ENCODE measurements at places on chromosomes 4 and X.

DNA sequence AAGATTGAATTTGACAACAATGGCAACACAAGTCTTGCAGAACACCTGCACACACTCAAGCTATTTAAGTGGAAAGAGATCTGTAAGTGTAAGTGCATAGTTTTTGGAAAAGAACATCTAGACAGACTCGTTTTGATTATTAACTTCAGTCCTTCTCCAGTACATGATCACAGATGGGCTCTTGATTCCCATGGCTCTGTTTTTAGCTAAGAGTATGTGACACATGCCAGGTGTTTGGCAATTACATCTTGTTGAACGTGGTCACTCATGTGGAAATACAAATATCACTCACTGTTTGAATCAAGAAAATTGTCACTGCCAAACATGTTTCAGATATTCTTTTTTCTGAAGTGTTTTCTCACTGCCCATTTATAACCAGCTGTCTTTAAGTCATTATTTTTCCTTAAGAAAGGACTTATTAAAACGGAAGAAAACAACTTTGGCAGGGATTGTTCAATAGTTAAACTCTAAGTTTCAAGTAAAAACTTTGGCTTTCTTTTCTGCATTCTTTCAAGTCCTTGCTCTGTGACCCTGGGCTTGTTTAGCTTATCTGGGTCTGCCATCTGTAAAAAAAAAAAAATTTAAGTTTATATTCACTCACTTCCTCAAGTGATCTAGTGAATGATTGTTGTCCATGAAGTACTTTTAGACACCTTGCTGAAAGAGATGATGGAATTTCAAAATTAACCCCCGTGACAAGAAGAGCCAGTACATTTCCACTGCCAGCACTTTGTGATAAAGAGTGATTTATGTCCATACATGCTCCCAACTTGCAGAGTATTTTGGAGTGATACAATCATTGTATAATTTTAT lies 125.4 kb downstream of the ATXN3L start:
- H3K4me1 ChIP-seq = peaks cover 7% of the 10 kb centered on the region
- H3K27ac ChIP-seq = no peak overlapping the region

DNA sequence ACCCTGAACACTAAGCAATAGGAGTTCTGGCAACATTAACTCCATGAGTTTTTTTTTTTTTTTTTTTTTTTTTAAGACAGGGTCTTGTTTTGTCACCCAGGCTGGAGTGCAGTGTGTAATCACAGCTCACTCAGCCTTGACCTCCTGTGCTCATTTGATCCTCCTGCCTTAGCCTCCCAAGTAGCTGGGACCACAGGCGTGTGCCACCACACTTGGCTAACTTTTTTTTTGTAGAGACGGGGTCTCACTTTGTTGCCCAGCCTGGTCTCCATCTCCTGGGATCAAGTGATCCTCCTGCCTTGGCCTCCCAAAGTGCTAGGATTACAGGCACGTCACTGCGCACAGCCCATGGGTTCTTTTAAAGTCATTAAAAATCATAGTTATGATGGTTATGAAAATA lies 5.1 kb downstream of the RHOH start:
- DNase-seq = no peak
- H3K4me3 ChIP-seq = peak overlapping the region; percentile 98
- H3K4me1 ChIP-seq = peaks cover 67% of the 10 kb centered on the region
- peaks cover 43% of the 10 kb centered on the region for H3K36me3 ChIP-seq
- no peaks in the 10 kb centered on the region for H3K27me3 ChIP-seq

- no peak overlapping the region for H3K27ac ChIP-seq
- H3K36me3 ChIP-seq = no peaks in the 10 kb centered on the region
- H3K27me3 ChIP-seq = no peaks in the 10 kb centered on the region
- peaks cover 6% of the 10 kb centered on the region for H3K4me1 ChIP-seq
These were observed 23.4 kb upstream of the ACSL1 start for GRCh38 chr4:184849185-184849584.

DNA sequence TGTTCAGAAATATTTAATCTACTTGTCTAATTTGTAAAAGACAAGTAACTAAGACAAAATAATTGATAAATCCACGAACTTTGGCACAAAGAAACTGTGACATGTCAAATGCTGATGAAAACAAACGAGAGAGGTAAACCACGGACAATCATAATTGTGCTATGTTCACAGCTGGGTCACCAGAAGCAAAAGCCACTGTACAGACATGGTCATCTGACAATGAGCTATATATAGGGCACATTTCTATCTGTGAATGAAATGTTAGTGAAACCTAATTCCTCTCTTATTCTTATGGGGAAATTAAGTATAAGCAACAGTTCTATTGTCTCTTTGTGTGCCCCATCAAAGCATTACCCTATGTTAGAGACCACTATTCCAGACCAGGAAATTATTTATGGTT lies 444.0 kb upstream of the TRAM1L1 start:
- H3K4me1 ChIP-seq = no peaks in the 10 kb centered on the region
- DNase-seq = no peak
- no peaks in the 10 kb centered on the region for H3K27me3 ChIP-seq
- H3K36me3 ChIP-seq = no peaks in the 10 kb centered on the region
- H3K27ac ChIP-seq = no peak overlapping the region

- no peaks in the 10 kb centered on the region for H3K27me3 ChIP-seq
- no peaks in the 10 kb centered on the region for H3K36me3 ChIP-seq
- no peak for DNase-seq
- H3K4me1 ChIP-seq = no peaks in the 10 kb centered on the region
These were observed 460.7 kb upstream of the SMIM31 start for GRCh38 chr4:164293203-164293602.

DNA sequence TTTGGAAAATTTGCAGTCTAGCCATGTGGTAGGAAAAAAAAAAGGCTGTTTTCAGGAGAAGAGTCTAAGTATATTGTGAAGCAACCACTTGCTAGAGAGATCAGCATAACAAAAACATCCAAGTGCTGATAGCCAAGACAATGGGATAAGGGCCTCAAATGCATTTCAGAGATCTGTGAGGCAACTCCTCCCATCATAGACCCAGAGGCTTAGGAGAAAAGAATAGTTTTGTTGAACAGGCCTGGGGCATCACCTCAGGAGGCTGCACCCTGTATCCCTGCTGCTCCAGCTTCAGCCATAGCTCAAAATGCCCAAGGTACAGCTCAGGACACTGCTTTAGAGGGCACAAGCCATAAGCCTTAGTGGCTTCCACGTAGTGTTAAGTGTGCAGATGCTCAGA lies 13.6 kb upstream of the GPR174 start:
- H3K4me1 ChIP-seq = peaks cover 11% of the 10 kb centered on the region
- no peaks in the 10 kb centered on the region for H3K27me3 ChIP-seq
- no peak overlapping the region for H3K27ac ChIP-seq

- no peaks in the 10 kb centered on the region for H3K4me1 ChIP-seq
- no peak overlapping the region for H3K27ac ChIP-seq
- no peak for DNase-seq
- no peak overlapping the region for H3K4me3 ChIP-seq
- no peaks in the 10 kb centered on the region for H3K36me3 ChIP-seq
- no peaks in the 10 kb centered on the region for H3K27me3 ChIP-seq
These were observed 193.9 kb upstream of the RPL34 start for GRCh38 chr4:108426493-108426892.

GRCh38 chrX:55919367-55920221 lies 202.0 kb downstream of the RRAGB start:
- H3K4me1 ChIP-seq = peaks cover 33% of the 10 kb centered on the region
- peak; percentile 63 for DNase-seq
- H3K27me3 ChIP-seq = no peaks in the 10 kb centered on the region

DNA sequence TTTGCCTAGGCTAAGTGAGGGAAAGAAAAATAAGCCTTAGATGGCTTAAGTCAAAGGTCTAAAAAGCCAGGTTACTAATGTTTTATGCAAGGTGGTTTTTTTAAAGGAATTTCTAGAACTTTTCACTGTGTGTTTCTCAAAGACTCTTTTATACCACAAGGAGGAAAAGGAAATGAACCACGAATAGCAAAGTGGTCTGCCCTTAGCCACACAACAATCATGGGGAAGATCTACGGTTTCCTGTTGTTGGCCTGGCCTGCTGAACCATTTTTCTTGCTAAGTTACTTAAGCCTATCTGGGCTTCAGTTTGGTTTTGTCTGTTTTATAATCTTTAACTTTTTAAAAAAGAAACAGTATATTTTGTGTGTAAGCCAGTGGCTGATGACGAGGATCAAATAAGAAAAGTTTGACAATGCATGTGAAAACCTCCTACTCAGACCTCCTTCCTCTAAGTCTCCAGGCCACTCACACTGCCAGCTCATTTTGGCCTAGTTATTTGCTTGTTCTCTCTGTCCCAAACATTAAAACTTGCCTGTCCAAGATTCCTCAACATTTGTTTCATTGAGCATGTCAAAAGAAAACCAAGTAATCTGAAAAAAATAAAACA lies 56.7 kb upstream of the COL25A1 start:
- no peaks in the 10 kb centered on the region for H3K36me3 ChIP-seq
- DNase-seq = no peak
- peaks cover 26% of the 10 kb centered on the region for H3K27me3 ChIP-seq
- H3K27ac ChIP-seq = no peak overlapping the region

- no peak for DNase-seq
- H3K27me3 ChIP-seq = no peaks in the 10 kb centered on the region
- H3K4me3 ChIP-seq = no peak overlapping the region
- peaks cover 38% of the 10 kb centered on the region for H3K36me3 ChIP-seq
These were observed 44.0 kb upstream of the ADAD1 start for GRCh38 chr4:122334828-122335227.

- no peaks in the 10 kb centered on the region for H3K27me3 ChIP-seq
- no peak overlapping the region for H3K4me3 ChIP-seq
- no peak for DNase-seq
- H3K36me3 ChIP-seq = no peaks in the 10 kb centered on the region
- H3K27ac ChIP-seq = no peak overlapping the region
- H3K4me1 ChIP-seq = no peaks in the 10 kb centered on the region
These were observed 516.3 kb downstream of the ZIC3 start for GRCh38 chrX:138082251-138082650.

- H3K27ac ChIP-seq = no peak overlapping the region
- no peak for DNase-seq
- H3K36me3 ChIP-seq = peaks cover 8% of the 10 kb centered on the region
- no peak overlapping the region for H3K4me3 ChIP-seq
- peaks cover 7% of the 10 kb centered on the region for H3K27me3 ChIP-seq
- peaks cover 4% of the 10 kb centered on the region for H3K4me1 ChIP-seq
These were observed 96.4 kb upstream of the STIM2 start for GRCh38 chr4:26764231-26764630.

DNA sequence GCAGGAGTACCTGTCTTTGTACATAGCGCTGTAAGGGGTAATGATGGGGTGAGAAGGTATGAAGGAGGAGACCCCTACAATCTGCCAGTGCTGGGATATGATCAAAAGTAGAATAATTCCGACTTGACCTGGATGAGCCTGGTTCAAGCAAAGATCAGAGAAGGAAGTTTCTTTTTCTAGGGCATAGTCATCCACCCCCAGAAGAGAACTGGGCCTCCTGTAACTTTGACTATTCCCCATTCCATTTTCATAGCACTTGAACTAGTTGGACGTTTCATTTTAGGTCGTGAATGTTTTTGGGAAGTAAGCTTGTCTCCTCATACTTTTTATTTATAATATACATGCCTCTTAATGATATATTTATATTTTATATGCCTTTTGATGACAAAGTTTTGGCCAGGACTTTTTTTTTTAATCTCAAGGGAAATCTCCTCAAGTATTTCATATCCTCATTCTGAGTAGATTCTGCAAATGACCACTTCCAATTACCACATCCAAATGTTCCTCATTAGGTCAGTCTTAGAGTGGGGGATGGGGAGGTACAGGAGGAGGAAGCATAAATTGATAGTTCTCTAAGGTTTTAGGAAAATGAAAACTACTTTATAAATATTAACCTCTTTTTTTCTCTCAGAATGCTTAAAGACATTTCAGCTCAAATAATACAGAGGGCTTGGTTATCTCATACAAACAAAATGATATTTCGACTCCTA lies 3.5 kb downstream of the CXorf58 start:
- no peaks in the 10 kb centered on the region for H3K27me3 ChIP-seq
- no peaks in the 10 kb centered on the region for H3K36me3 ChIP-seq
- no peak overlapping the region for H3K4me3 ChIP-seq
- no peak overlapping the region for H3K27ac ChIP-seq

GRCh38 chr4:123870216-123870876 lies 473.8 kb downstream of the SPRY1 start:
- H3K27ac ChIP-seq = no peak overlapping the region
- no peaks in the 10 kb centered on the region for H3K27me3 ChIP-seq
- no peaks in the 10 kb centered on the region for H3K36me3 ChIP-seq
- no peaks in the 10 kb centered on the region for H3K4me1 ChIP-seq
- no peak for DNase-seq
- H3K4me3 ChIP-seq = no peak overlapping the region

DNA sequence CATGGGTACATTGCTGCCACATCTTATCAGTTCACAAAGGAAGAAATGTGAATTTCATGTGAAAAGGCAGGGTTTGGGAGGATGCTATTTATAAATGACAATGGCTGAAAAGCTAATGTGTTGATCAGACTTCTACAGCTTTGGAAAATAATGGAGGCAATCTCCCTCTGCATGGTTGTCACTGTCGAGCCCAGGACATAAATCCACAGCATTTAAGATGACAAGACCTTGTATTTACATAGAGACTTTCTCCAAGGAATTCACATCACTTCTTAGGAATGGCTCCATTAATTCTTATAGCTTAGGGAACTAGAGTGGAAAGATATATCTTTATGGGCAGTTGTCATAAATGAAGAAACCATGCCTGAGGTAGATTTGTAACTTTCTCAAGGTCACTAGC lies 66.7 kb downstream of the CBLL2 start:
- no peak overlapping the region for H3K27ac ChIP-seq
- H3K4me3 ChIP-seq = no peak overlapping the region
- H3K4me1 ChIP-seq = no peaks in the 10 kb centered on the region

- DNase-seq = no peak
- no peaks in the 10 kb centered on the region for H3K4me1 ChIP-seq
- no peaks in the 10 kb centered on the region for H3K36me3 ChIP-seq
These were observed 50.9 kb downstream of the UCHL1 start for GRCh38 chr4:41307638-41308037.
